Activated T-cell treated with anti-CD3 and anti-CD28 coated beads for 4 hours (primary cell): ENCODE measurements at places on chromosomes 5 and 9.

GRCh38 chr5:123124126-123124858 is 35.3 kb downstream of the PRDM6 start:
- no peak for DNase-seq

GRCh38 chr9:34211395-34211794 is 32.6 kb downstream of the UBAP1 start:
- no peak for DNase-seq

DNA sequence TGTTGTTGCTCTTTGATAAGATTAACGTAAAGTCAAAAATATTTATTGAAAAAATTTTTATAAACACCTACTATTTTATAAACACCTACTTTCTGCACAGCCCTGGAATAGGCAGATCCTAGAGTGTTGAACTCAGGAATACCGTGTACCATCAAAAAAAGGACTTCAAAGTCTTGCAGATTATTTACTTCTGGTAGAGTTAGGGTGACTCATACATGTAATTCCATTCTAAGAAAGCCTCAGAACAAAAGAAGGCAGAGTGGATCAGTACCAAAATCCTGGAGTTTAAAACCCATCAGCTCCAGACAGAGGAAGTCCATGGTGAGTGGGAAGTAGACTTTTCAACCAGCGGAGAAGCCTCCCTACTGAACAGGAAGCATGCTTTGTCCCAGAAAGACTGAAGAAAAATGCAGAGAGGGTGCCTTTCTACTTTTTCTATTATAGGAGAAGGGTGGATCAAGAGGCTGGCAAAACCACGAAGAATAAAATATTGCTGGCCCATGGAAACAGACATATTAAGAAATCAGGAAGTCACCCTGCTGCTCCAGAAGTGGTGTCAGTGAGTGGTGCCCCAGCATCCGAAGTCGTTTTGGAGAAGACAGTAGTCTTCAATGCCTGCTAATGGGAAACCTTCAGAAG is 45.1 kb upstream of the DAB2 start:
- no peak for DNase-seq

DNA sequence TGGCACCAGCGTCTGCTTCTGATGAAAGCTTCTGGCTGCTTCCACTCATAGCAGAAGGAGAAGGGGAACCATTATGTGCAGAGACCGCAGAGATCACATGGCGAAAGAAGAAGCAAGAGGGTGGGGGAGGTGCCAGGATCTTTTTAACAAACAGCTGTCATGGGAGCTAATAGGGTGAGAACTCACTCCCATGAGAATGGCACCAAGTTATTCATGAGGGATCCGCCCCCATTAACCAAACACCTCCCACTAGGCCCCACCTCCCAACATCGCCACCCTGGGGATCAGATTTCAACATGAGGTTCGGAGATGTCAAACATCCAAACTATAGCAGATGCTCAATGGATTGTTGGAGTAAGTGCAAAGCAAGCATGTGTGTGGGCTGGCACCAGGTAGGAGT is 125.8 kb upstream of the SLIT3 start:
- DNase-seq: no peak

DNA sequence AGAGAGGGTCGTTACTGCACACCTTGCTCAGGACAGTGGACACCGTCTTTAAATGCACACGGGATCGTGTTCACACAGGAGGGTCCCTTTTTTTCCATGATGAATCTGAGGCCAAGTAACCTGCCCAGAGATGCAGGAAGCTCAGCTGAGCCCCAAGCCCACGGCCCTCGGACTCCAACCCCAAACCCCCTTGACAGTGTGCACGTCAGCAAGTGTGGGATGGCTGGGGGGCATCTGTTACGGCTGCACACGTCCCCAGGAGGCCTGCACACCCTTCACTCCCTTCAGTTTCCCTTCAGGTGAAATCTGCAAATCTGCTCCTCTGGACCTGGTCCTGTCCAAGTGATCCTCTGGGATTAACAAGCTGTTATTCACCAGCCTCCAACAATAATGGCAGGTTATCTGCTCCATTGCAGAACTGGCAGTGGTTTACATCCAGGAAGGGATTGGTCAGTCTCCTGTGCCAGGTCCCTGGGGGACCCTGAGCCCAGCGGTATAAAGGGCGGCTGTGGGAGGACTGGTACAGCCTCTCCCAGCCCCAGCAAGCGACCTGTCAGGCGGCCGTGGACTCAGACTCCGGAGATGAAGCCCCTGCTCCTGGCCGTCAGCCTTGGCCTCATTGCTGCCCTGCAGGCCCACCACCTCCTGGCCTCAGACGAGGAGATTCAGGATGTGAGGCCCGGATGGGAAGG is at the start of gene LCN1:
TSS of gene LCN1 (plus strand) at position 525 of the 692 bp plus-strand sequence. CDS start at position 583, 58 bp downstream.
- DNase-seq: no peak

GRCh38 chr5:54120473-54120872 is 189.9 kb downstream of the ARL15 start:
- DNase-seq: no peak
